ENCODE measurements at places on chromosomes 3 and 15. TPM values are rescaled to one million over a fixed set of nuclear protein-coding genes. Genes with fewer than 3 reads are reported as not detected.

DNA sequence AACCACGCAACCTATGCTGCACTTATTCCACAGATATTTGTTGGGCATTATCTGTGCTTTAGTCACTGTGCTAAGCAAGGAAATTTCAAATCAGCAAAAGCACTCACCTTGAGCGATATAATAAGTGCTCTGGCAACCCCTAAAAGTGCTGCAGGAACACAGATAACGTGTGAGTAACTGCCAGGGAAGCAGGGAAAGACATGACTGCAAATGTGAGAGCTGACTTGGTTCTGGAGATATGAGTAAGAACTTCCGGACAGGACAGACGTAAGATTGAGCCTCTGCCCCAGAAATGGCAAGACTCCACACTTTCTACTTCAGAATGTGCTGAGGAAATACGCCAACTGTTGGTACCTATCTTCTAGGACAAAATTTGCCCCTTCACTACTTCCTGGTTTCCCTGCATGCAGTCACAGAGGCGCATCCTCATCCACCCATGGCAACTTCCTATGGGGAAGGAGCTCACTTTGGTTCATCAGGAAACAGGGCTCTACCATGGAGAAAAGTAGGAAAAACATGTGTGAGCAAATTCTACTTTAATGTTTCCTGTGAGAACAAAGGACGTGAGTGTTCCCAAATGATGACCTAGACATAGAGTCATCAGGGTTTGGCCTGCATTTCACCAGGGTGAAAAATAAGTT, 41.7 kb downstream of the AQP9 start:
- DNase-seq: peak; percentile 56

- no peak for DNase-seq
Measured at GRCh38 chr3:71485896-71486295, 97.6 kb downstream of the FOXP1 start.

DNA sequence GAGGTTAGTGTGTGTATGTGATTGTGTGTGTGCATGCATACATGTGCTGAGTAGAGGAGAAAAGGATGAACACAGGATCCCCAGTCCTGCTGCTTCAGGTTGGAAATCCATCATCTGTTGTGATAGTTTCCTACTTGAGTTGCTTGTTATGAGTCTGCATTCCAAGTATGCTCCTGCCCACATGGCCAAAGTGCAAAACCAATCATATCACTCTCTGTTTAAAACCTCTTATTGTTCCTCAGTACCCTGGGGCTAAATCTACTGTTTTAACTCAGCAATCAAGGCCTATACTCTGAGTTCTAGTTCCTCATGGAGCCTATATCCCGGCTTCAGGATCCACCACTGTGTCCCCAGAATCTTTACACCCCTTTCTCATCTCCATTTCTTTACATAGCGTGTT, 139.9 kb upstream of the TLE3 start:
- no peak for DNase-seq

DNA sequence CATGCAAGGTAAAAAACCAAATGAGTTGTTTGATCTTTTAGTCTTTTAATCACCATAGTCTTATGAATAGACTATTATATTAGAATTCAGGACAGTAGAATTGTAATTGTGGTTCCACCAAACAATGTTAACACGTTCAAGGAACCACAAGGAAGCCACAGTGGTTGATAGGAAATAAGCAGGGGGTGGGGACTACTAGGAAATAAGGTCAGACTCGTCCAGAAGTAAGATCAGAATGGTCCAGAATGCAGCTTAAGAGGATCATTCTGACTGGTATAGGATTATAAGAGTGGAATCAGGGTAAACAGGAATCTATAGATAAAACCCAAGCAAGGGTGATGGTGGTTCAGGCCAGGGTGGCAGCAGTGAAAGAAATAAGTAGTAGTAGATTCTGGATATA, 7.5 kb downstream of the MYNN start:
- DNase-seq: no peak

C3orf38 gene
- 15.7 TPM for total RNA-seq

ZNF80 gene
- total RNA-seq: not detected
